Liver (tissue), 10 donors: ENCODE measurements at places on chromosomes 11 and 22.

DNA sequence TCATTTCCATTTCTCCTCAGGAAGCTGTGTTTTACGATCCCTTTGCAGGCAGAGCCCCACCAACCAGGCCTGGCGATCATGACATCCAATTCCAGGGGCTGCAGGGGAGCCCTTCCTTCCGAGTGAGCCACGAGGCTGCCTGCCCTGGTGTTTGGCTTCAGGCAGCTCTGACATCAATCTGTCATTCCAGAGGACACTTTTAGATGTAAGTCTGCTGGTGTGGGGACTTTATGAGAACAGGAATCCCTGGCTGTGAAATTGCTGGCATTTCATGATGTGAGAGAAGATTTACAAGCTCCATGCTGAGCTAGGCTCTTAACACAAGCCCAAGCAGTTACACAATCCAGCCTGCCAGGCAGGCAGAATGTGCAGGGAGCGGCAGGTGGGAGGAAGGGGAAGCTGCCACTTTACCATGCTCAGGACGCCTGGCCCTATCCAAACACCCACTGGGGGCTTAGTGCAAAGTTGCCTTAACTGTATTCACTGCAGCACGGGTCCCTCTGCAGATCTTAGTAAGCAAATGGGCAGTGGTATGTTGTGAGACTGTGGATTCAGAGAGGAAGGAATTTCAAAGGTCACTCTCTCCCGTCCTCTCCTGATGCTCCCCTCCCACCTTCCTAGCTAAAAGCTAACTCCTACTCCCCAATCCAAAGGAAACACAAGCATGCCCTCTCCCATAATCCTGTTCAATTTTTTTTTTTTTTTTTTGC, 43.4 kb upstream of the MICAL2 start:
- DNase-seq, result no peak

GRCh38 chr22:17229991-17230630, 10.9 kb upstream of the ADA2 start:
- DNase-seq, result no peak

GRCh38 chr11:101748572-101749344, 165.0 kb upstream of the TRPC6 start:
- no peak for DNase-seq

- DNase-seq, result no peak
Measured at GRCh38 chr11:29900382-29900781, 116.4 kb downstream of the KCNA4 start.

GRCh38 chr11:12137938-12138731, 27.7 kb downstream of the MICAL2 start:
- no peak for DNase-seq

DNA sequence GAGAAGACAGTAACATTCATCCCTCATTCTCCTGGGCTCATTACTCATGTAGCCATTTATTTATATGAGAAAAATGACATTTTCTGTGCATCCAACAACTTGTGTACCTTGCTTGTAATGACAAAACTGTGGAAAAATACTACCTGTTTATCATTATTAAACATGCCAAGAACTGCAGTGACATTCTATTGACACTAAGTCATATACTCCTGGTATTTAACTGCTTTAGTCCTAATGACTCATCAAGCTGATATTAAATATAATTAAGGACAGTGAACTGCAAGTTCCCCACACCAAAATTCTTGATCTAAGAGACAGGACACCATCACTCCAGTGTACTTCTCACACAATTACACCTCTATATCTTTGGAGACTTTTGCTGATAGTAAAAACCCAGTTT, 1328.7 kb upstream of the RAG2 start:
- no peak for DNase-seq

DNA sequence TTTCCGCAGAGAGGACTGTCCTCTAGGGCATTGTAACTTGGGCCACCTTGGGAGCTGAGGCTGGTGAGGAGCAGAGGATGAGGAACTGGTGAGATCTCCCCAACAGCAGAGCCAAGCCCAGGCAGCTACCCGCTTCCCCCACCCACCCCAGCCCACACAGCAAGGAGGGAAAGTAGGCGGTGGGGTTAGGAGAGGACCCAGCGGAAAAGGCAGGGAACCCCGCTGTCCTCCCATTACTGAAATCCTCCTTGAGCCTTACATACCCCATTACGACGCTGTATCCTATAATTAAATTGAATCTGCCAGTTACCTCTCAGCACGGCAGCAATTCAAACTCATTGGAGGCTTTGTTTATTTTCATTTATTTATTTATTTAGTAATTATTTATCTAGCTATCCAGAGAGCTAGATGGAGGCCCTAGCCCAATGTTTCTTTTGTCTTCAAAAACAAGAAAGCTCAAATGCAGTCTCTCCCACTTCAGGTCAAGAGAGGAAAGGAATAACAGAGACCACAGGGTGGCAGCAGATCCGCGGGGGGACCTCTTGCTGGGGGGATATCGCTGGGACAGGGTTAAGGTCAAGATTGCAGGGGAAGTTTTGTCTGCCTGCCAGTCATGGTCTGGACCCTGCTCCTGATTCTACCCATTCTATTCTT, 218.0 kb downstream of the ST3GAL4 start:
- no peak for DNase-seq

GRCh38 chr11:107741044-107741823, 29.4 kb upstream of the SLN start:
- DNase-seq, result no peak

DNA sequence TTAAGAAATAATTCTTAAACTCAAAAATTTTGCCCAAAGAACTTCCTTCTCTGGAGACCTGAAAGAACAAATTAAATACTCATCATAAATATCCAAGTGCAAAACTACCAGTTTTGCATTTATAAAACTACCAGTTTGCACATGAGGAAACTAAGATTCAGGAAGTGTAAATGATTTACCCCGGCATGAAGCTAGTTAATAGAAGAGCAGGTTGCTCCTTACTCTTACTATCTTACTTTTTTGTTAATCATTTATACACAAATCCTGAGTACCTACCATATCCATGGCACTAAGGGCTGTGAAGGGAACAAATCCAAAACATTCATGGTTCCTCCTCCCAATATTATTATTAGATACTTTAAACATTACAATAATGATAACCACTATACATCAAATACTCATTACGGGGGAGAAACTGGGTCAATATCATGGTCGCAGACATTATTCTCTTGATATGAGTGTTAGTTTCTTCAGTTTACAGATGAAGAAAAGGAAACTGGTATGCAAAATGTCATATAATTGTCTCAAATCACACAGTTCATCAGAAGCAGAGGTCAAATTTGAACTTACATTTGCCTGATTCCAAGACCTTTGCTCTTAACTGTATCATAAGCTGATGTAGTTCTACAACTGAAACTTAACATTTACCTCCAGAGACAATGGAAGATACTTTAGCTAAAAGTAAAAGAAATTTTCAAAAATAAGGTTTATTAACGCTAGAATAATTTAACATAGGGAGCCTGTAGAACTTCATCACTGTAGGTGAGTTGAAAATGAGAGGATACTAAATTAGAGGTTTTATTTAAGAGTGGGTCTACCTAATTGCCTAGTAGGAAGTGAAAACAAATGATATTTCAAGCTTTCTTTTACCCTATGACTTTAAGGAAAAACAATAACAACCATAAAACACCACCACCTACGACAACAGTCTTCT, 74.5 kb downstream of the FAM76B start:
- DNase-seq, result no peak

- DNase-seq, result no peak
Measured at GRCh38 chr11:7924536-7924935, 6.5 kb downstream of the OR10A6 start.

DNA sequence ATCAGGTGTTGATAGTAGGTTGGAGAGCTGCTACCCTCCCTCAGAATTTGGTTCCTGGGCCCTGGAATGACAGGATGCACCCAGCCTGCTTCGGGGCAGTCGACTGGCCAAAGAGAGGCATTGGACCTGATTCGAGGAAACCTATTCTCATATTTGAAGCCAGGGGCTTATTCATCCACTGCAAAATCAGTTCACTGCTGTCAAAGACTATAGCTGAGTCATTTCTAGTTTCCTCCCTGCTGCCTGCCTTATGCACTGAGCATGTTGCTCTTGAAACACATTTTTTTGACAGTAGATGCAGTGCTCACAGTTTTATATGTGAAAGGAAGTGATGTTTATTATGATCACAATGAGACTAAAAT, 565.4 kb downstream of the ETS1 start:
- DNase-seq, result no peak

DNA sequence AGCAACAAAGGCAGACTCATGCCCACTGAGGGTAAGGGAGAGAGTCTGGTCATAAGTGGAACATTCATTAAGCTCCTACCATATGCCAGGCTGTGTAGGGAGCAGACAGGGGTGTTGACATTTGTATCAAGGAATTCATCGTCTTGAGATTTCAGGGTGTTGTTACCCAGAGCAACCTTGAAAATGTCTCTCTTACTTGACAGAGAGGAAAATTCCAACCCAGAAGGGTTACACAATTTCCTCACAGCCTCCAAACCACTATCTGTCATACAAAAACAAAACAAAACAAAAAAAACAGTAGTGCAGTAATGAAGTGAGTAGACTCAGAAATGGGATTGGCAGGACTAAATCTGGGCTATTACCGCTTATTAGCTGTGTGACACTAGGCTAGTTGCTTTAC, 113.2 kb downstream of the MIAT start:
- DNase-seq, result no peak

DNA sequence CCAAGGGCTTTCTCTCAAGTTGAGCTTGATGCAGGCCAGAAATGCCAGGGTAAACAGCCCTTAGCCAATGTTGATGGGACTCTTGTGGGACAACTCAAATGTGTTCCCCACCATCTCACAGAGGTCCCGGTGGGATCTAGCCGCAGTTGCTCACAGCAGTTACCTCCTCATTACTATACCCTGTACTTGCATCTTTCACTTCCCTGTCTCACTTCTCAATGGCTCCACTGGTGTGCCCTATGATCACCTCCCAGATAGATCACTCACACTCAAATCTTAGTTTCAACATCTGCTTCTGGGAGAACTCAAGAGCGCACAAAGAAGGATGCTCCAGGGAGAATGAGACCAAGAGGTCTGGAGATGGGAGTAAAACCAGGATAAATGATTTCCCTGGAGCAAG, 47.0 kb downstream of the RCN1 start:
- DNase-seq, result no peak

DNA sequence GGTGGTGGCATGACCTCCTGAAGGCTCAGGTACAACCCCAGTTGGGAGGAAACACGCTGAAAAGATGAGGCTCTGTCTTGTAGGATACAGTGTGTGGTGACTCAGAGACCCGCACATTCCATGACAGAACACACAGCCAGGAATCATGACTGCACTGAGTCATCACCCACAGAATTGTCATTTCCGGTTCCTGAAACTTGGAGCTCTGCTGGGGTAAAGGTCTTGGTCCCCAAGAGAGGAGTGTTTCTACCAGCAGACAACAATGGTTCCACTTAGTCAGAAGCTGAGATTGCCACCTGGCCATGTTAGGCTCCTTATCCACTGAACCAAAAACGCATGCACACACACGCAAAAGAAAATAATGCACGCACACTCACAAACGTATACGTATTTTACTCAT, 31.5 kb upstream of the CYB5R3 start:
- no peak for DNase-seq

DNA sequence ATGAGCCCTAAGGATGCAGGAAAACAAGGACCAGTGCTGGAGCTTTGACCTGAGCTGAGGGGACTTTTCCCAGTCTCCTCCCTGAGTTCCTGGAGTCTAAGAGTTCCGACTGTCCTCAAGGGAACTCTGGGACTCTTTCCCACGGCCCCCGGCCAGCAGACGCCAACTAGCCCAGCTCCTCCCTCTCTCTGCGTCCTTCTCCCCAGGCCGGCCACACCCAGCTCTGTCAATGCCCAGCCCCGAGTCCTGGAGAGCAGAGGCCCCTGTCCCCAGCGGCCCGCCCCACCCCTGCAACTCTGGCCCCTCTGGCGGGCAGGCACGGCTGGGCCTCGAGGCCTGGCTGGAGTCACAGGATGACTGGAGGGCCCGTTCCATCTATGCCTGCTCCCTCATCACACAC, 29.8 kb downstream of the NECTIN1 start:
- no peak for DNase-seq

DNA sequence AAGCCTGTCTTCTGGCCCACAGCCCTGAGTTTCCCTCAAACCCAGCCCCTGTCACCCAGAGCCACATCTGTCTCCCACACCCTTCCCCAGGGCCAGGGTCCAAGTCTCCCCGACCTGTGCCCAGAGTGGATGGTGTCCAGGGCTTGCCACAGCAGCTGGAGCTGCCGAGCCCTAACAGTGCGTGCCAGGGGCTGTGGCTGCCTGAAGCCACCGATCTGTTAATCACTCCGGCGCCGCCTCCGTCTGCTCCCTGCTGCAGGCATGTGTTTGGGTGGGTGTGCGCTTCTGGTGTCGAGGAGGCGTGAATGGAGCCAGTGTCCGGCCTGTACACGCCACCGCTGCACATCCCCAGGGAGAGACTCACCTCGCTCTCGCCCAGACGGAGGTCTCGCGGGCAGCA, 26.1 kb downstream of the SHISAL1 start:
- no peak for DNase-seq

GRCh38 chr11:119258983-119259382, 52.8 kb downstream of the CBL start:
- DNase-seq, result no peak

GRCh38 chr11:67663532-67664212, 10.8 kb downstream of the ALDH3B2 start:
- no peak for DNase-seq

GRCh38 chr11:46527591-46528130, 66.2 kb downstream of the AMBRA1 start:
- no peak for DNase-seq

DNA sequence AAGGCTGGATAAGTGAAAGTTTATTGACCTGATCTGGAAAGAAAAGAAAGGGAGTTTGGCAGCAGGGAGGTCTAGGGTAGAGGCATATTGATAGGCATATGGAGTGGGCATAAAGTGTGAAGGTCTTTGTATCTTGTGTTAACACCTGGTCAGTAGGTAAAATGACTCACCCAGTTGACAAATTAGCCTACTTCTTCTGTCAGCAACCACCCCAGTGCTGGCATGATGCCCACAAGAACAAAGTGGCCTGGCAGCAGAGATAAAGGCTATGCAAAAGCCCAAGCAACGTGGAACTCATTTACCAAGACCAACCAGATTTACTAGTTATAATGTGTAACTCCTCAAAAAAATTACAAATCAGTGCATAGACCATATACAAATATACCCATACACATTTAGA, 4.9 kb downstream of the OR10A3 start:
- no peak for DNase-seq

DNA sequence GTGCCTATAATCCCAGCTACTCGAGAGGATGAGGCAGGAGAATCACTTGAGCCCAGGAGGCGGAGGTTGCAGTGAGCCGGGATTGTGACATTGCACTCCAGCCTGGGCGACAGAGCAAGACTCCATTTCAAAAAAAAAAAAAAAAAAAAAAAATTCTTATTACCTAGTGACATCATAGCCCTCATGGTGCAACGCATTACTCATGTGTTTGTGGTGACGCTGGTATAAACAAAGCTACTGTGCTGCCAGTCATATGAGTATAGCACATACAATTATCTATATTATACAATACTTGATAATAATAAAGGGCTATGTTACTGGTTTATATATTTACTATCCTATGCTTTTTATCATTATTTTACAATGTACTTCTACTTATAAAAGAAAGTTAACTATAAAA, 41.2 kb downstream of the OR2AT4 start:
- no peak for DNase-seq
